ENCODE measurements at places on chromosomes 7 and 10. TPM values are rescaled to one million over a fixed set of nuclear protein-coding genes. Genes with fewer than 3 reads are reported as not detected.

ANXA8 gene
- not detected for total RNA-seq

ANLN gene
- total RNA-seq: 181 TPM

PRKCQ gene
- 0.34 TPM for total RNA-seq

OR9A2 gene
- not detected for total RNA-seq

INHBA gene
- total RNA-seq: 4.9 TPM

RARRES2 gene
- 11.9 TPM for total RNA-seq

All from bronchus fibroblast of lung (primary cell).